SJCRH30 (cell line): ENCODE measurements at places on chromosomes 11 and 22. TPM values are rescaled to one million over a fixed set of nuclear protein-coding genes. Genes with fewer than 3 reads are reported as not detected.

CEP126 gene
- 0.32 and 0.41 TPM in 2 replicates for total RNA-seq

CSNK1E gene
- total RNA-seq: 142 and 143 TPM in 2 replicates

PKNOX2 gene
- total RNA-seq: 13.1 and 15.1 TPM in 2 replicates

- no peaks in the 10 kb centered on the region for H3K36me3 ChIP-seq
- peak; percentile 9 for DNase-seq
- H3K27me3 ChIP-seq: no peaks in the 10 kb centered on the region
- no peak overlapping the region for H3K27ac ChIP-seq
These were observed 77.4 kb downstream of the FAM168A start for GRCh38 chr11:73520353-73521061.

GRCh38 chr22:33896575-33897447, 23.5 kb downstream of the LARGE1 start:
- H3K4me1 ChIP-seq: no peaks in the 10 kb centered on the region
- H3K36me3 ChIP-seq: no peaks in the 10 kb centered on the region
- H3K27me3 ChIP-seq: no peaks in the 10 kb centered on the region
- no peak overlapping the region for H3K4me3 ChIP-seq
- no peak for DNase-seq

DNA sequence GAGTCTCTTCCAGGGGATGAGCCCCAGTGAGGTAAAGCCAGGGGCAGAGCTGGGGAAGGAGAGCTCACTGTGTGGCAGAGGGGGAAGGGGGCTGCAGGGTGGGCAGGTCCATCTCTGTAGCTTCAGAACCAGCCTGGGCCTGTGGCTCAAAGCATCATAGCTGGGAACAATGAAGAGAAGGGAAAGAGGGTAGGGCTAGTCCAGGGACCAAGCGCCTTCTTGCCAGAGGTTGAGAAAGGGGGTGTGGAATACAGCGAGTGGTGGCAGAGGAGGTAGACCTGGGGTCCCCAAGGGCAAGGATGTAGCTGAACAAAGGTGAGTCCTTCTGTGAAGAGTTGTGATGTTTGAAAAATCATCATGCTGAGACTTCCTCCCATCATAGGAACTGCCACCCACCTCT, 1.2 kb upstream of the PLA2G3 start:
- no peak overlapping the region for H3K27ac ChIP-seq

GRCh38 chr11:12224537-12224893, 114.1 kb downstream of the MICAL2 start:
- H3K4me3 ChIP-seq: no peak overlapping the region
- peak overlapping the region; percentile 23; the same call in 1 of the 2 replicates for H3K27ac ChIP-seq
- peaks cover 43% of the 10 kb centered on the region for H3K4me1 ChIP-seq
- no peaks in the 10 kb centered on the region for H3K36me3 ChIP-seq
- H3K27me3 ChIP-seq: no peaks in the 10 kb centered on the region
- peak; percentile 87 for DNase-seq

GRCh38 chr11:46696212-46696558, 4.2 kb downstream of the ARHGAP1 start:
- H3K27me3 ChIP-seq: no peaks in the 10 kb centered on the region
- no peak for DNase-seq
